Liver (tissue), 10 donors: ENCODE measurements at places on chromosomes 4 and X.
A peak's percentile ranks its signal among the peaks of the same experiment; 100 is the strongest.

- peaks cover 4% of the 10 kb centered on the region for H3K4me1 ChIP-seq
- H3K27ac ChIP-seq: peak overlapping the region; percentile 91
- H3K4me3 ChIP-seq: peak overlapping the region; percentile 74
- H3K27me3 ChIP-seq: no peaks in the 10 kb centered on the region
- no peaks in the 10 kb centered on the region for H3K36me3 ChIP-seq
- DNase-seq: no peak
Measured at GRCh38 chrX:43880425-43880824, 1.8 kb downstream of the MAOB start.

DNA sequence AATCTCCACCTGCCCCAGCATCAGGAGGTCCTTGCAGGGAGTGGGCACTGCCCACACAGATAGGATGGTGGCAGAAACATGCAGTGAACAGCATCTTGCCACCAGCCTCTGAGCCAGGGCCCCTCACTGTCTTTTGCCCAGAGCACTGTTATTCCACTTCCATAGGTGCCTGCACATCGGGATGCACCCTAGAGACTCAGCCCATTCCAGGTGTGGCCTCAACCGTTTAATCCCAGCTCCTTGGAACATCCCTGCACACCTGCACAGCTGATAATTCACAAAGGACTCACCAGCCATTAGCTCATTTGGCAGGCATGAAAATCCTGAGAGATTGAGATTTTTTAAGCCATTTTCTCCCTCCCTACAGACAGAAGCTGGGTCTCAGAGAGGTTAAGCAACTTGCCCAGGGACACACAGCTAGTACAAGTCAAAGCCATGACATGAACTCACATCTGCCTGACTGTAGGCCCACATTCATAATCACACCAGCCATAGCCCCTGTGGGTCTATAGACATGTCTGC lies 116.3 kb downstream of the EFNB1 start:
- no peaks in the 10 kb centered on the region for H3K4me1 ChIP-seq
- no peak overlapping the region for H3K27ac ChIP-seq
- no peaks in the 10 kb centered on the region for H3K36me3 ChIP-seq
- DNase-seq: no peak
- H3K4me3 ChIP-seq: no peak overlapping the region

GRCh38 chr4:123802082-123802645 lies 405.6 kb downstream of the SPRY1 start:
- H3K27me3 ChIP-seq: no peaks in the 10 kb centered on the region
- no peak for DNase-seq
- no peak overlapping the region for H3K27ac ChIP-seq
- no peaks in the 10 kb centered on the region for H3K36me3 ChIP-seq
- no peak overlapping the region for H3K4me3 ChIP-seq
- H3K4me1 ChIP-seq: no peaks in the 10 kb centered on the region

GRCh38 chr4:1846580-1846979 lies 9.4 kb downstream of the LETM1 start:
- DNase-seq: no peak
- H3K4me3 ChIP-seq: no peak overlapping the region
- no peaks in the 10 kb centered on the region for H3K27me3 ChIP-seq
- H3K27ac ChIP-seq: no peak overlapping the region
- H3K4me1 ChIP-seq: peaks cover 4% of the 10 kb centered on the region

- no peaks in the 10 kb centered on the region for H3K4me1 ChIP-seq
- H3K4me3 ChIP-seq: no peak overlapping the region
- no peaks in the 10 kb centered on the region for H3K36me3 ChIP-seq
- no peak for DNase-seq
- H3K27ac ChIP-seq: no peak overlapping the region
Measured at GRCh38 chr4:80539190-80539589, 203.7 kb downstream of the CFAP299 start.

- peaks cover 82% of the 10 kb centered on the region for H3K36me3 ChIP-seq
- H3K27ac ChIP-seq: no peak overlapping the region
- H3K27me3 ChIP-seq: no peaks in the 10 kb centered on the region
- DNase-seq: no peak
Measured at GRCh38 chr4:184787766-184788503, 37.8 kb downstream of the ACSL1 start.

GRCh38 chrX:71650333-71650969 lies 16.9 kb upstream of the LOC101059915 start:
- H3K27me3 ChIP-seq: no peaks in the 10 kb centered on the region
- H3K4me1 ChIP-seq: no peaks in the 10 kb centered on the region
- DNase-seq: no peak
- H3K36me3 ChIP-seq: no peaks in the 10 kb centered on the region
- H3K4me3 ChIP-seq: no peak overlapping the region

DNA sequence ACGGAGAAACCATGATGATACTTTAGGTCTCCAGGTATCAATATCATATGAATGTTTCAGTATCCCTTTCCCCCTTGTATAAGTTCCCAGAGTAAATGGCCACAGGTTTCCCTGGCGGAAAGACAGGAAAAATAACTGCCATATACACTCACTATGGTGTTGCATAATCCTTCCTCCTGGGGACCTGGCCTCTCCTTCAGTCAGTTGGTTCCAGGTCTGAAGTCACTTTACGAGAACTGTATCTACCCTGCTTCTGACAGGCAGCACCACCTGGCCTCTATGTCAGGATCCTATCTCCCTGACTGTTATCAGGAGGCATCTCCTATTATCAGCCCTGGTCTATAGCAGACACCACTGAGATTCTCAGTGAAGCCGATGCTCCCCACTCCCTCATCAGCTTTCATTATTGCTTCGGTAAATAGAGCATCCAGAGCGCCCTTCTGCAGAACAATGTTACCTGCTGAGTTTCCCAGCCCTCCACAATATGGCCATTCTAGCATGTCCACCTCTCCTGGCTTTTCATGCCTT lies 22.6 kb downstream of the HAUS3 start:
- peaks cover 4% of the 10 kb centered on the region for H3K36me3 ChIP-seq
- H3K27me3 ChIP-seq: no peaks in the 10 kb centered on the region
- DNase-seq: no peak
- H3K4me1 ChIP-seq: no peaks in the 10 kb centered on the region
- H3K27ac ChIP-seq: no peak overlapping the region
- H3K4me3 ChIP-seq: no peak overlapping the region

GRCh38 chr4:100547541-100548199 lies 29.8 kb upstream of the EMCN start:
- no peaks in the 10 kb centered on the region for H3K4me1 ChIP-seq
- no peaks in the 10 kb centered on the region for H3K36me3 ChIP-seq
- H3K4me3 ChIP-seq: no peak overlapping the region
- no peak overlapping the region for H3K27ac ChIP-seq
- no peaks in the 10 kb centered on the region for H3K27me3 ChIP-seq

DNA sequence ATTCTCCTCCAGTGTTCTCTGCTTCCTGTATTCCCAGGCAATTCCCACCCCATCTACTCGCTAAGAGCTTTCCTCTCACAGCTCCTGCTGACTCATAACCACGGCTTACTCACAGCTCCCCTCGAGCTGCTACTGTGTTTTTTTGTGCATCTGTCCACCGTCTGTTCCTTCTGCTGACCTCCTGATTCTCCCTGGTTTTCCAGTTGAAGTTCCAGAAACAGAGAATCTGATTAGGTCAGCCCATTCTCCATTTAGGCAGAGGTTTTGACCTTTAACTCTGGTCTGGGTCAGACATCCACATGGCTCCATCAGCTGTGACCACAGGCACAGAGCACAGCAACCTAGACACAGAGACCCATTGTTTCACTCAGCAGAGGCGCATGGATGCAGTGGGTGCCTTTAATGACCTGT lies 5.5 kb upstream of the SMIM20 start:
- H3K36me3 ChIP-seq: no peaks in the 10 kb centered on the region
- H3K27me3 ChIP-seq: no peaks in the 10 kb centered on the region
- H3K4me1 ChIP-seq: peaks cover 1% of the 10 kb centered on the region
- no peak overlapping the region for H3K27ac ChIP-seq
- no peak for DNase-seq

- H3K27ac ChIP-seq: no peak overlapping the region
- H3K27me3 ChIP-seq: peaks cover 2% of the 10 kb centered on the region
- no peaks in the 10 kb centered on the region for H3K4me1 ChIP-seq
Measured at GRCh38 chr4:25939330-25939729, 25.3 kb downstream of the SMIM20 start.

DNA sequence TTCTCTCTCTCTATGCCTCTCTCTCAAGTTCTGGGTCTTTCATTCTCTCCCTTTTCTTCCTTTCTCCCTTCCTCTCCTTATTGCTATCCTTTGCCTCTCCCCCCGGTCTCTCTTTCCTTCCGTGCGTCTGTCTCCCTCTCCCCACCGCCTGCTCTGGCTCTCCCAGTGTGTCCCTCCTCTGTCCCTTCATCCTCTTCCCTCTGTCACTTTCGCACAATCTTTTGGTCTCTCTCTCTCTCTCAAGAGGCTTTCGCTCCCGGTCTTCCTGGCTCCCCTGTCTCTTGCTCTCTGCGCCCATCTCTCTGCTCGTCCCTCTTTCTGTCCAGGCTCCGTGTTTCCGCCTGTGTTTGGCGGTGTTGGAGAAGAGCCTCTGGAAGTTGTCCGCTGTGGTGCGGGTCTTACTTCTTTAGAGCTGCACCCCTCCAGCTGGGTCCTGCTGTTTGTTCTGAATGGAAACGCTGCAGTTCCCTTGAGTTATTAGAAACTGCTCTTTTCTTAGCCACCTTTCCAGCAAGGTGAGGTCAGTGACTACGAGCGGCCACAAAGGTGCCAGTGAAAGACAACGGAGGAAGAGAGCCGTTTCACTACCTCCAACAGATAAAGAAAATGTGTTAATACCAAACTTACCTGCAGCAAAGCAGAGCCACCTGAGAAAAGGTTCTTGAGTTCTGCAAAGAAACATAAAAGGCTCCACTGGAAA lies 1.1 kb downstream of the BMPR1B start:
- H3K36me3 ChIP-seq: no peaks in the 10 kb centered on the region
- peak overlapping the region; percentile 36 for H3K4me3 ChIP-seq
- peaks cover 7% of the 10 kb centered on the region for H3K4me1 ChIP-seq
- H3K27me3 ChIP-seq: peaks cover 2% of the 10 kb centered on the region

GRCh38 chrX:101564651-101565050 lies 14.3 kb downstream of the ARMCX1 start:
- H3K4me1 ChIP-seq: no peaks in the 10 kb centered on the region
- H3K27ac ChIP-seq: no peak overlapping the region
- no peak overlapping the region for H3K4me3 ChIP-seq
- no peaks in the 10 kb centered on the region for H3K27me3 ChIP-seq

DNA sequence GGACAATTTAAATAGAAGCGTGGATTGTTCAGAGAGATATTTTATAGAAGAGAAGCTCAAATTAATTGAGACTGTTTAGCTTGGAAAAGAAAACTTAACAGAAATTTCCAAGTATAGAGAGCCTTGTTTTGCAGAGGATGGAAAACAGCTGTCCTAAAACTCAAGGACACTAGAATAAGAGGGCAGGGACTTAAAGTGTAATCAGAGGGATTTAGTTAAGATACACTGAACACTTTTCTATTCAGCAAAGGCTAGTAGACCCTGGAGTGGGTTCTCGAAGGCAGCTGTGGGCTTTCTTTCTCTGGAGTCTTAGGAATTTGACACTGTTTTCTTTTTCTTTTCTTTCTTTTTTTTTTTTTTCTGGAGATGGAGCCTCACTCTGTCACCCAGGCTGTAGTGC lies 92.7 kb upstream of the ARX start:
- no peak overlapping the region for H3K4me3 ChIP-seq
- H3K27ac ChIP-seq: no peak overlapping the region
- H3K27me3 ChIP-seq: no peaks in the 10 kb centered on the region
- no peaks in the 10 kb centered on the region for H3K4me1 ChIP-seq
- no peaks in the 10 kb centered on the region for H3K36me3 ChIP-seq

DNA sequence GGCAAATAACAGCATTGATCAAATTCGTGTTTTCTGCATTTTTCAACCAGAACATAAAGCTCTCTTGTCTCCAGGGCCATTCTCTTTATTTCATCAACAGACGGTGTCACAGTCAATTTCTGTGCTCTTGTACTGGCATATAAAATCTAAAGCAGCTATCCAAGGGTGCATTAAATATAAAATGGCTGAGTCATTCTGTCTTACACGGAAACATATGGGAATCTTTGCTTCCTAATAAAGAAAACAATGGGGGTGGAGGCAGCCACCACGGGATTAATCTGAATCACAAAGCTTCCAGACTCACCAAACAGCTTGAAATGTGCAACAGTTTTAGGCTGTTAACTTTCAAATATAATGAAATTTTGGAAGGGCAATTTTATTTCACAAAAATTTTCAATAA lies 132.6 kb downstream of the IL15 start:
- H3K4me1 ChIP-seq: peaks cover 1% of the 10 kb centered on the region
- H3K27me3 ChIP-seq: no peaks in the 10 kb centered on the region
- no peak overlapping the region for H3K4me3 ChIP-seq

DNA sequence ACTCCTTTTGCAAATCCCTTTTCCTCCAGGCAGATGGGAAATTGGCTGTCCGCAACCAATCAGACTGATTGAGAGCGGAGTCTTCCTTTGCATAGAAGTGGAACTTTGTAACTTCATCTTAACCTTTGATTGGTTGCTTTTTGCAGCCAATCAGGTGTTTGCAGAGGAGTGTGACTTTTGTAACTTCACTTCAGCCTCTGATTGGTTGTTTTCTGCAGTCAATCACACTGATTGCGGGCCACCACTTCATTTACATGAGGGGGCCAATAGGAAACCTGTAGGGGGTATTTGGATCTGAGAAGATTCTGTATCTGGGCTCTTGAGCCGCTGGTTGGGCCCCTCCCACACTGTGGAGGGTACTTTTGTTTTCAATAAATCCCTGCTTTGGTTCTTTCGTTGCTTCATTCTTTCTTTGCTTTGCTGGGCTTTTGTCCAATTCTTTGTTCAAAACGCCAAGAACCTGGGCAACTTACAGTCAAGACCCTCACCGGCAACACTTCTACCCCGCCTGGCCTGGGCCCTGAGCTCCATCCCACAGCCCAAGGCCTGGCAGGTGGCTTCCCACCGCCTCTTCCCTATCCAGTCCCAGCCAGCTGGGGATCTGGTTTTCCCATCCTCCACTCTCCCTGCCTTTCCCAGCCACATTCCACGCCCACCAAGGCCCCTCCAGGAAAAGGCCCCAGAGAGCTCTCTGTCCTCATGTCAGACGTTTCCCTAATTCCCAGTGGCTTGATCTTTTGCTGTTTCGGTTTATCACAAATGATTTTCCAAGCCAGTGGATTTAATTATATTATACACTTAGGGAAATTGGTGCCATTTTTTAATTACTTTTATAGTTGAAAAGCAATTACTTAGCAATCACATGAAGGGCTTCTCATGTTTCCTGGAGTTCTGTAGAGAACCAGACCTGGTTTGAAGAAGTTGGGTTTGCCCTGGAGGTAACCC lies 110.2 kb upstream of the STX18 start:
- no peak overlapping the region for H3K27ac ChIP-seq
- H3K27me3 ChIP-seq: no peaks in the 10 kb centered on the region
- no peak overlapping the region for H3K4me3 ChIP-seq
- no peaks in the 10 kb centered on the region for H3K36me3 ChIP-seq
- no peak for DNase-seq
- no peaks in the 10 kb centered on the region for H3K4me1 ChIP-seq

GRCh38 chr4:165756836-165757235 lies 116.2 kb upstream of the TLL1 start:
- H3K36me3 ChIP-seq: no peaks in the 10 kb centered on the region
- H3K27me3 ChIP-seq: no peaks in the 10 kb centered on the region
- no peak for DNase-seq
- no peaks in the 10 kb centered on the region for H3K4me1 ChIP-seq
- H3K27ac ChIP-seq: no peak overlapping the region

DNA sequence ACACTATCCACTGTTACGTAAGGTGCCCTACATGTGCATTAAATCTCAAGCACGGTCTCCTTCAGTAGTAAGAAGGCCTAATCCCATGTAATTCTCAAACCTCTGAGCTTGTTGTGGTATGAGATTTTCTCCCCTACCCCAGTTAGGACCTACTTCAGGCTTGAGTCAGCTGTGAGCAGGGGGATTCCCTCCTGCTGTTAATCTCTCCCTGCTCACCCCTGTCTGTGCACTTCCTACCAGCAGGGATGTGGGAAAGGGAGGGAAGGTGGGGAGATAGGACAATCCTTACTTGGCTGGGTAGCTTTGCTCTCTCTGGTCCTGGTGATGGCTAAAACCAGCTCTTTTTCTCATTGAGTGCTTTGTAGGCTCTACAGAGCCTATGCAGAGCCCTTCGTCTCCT lies 60.8 kb downstream of the PALLD start:
- H3K36me3 ChIP-seq: no peaks in the 10 kb centered on the region
- H3K4me1 ChIP-seq: no peaks in the 10 kb centered on the region
- H3K27me3 ChIP-seq: no peaks in the 10 kb centered on the region
